A673 (cell line): ENCODE measurements at places on chromosomes 16 and 17. TPM values are rescaled to one million over a fixed set of nuclear protein-coding genes. Genes with fewer than 3 reads are reported as not detected.

HAP1 gene
- 1.4 and 1.5 TPM in 2 replicates for total RNA-seq

HSD11B2 gene
- 1.6 and 2.3 TPM in 2 replicates for total RNA-seq

CCL16 gene
- total RNA-seq: not detected in 2 replicates

KRTAP1-1 gene
- not detected in 2 replicates for total RNA-seq

PPP1R1B gene
- 8.2 and 11.7 TPM in 2 replicates for total RNA-seq

FBXL16 gene
- 1.1 and 2.7 TPM in 2 replicates for total RNA-seq

CCL1 gene
- not detected in 2 replicates for total RNA-seq

TBL3 gene
- 58.4 and 64.1 TPM in 2 replicates for total RNA-seq

PRR29 gene
- total RNA-seq: 0.37 TPM in 1 of 2 replicates, not detected in the other

GPR139 gene
- total RNA-seq: not detected in 2 replicates

CHRNE gene
- total RNA-seq: 0.21 and 0.79 TPM in 2 replicates

CEMP1 gene
- total RNA-seq: not detected in 2 replicates

TMEM92 gene
- total RNA-seq: 0.19 TPM in 1 of 2 replicates, not detected in the other

KCNJ18 gene
- total RNA-seq: not detected in 2 replicates

FOXL1 gene
- total RNA-seq: 0.13 and 0.20 TPM in 2 replicates

GP1BA gene
- total RNA-seq: not detected in 2 replicates

OR1A2 gene
- total RNA-seq: not detected in 2 replicates

KRT16 gene
- not detected in 2 replicates for total RNA-seq

MYO15B gene
- total RNA-seq: 9.3 and 14.7 TPM in 2 replicates

TBC1D3E gene
- total RNA-seq: not detected in 2 replicates

TSPOAP1 gene
- 0.21 and 0.24 TPM in 2 replicates for total RNA-seq

SMPD3 gene
- 0.17 and 0.70 TPM in 2 replicates for total RNA-seq

SLC35G6 gene
- total RNA-seq: not detected in 2 replicates

CTRB2 gene
- not detected in 2 replicates for total RNA-seq

KRTAP3-2 gene
- total RNA-seq: not detected in 2 replicates

HBA1 gene
- 5.9 and 9.5 TPM in 2 replicates for total RNA-seq

NPIPB9 gene
- total RNA-seq: 0.92 and 2.1 TPM in 2 replicates

IL17C gene
- 0.28 TPM in 1 of 2 replicates, not detected in the other for total RNA-seq

KDM6B gene
- 46.8 and 51.1 TPM in 2 replicates for total RNA-seq

BHLHA9 gene
- not detected in 2 replicates for total RNA-seq

MEIOB gene
- 0.48 and 0.62 TPM in 2 replicates for total RNA-seq

RAB40C gene
- 19.9 and 20.6 TPM in 2 replicates for total RNA-seq

CCL4L2 gene
- not detected in 2 replicates for total RNA-seq

USP6 gene
- total RNA-seq: 0.07 and 0.24 TPM in 2 replicates

SKAP1 gene
- total RNA-seq: not detected in 2 replicates

EFNB3 gene
- 10.0 and 15.8 TPM in 2 replicates for total RNA-seq

LLGL2 gene
- 10.8 and 14.4 TPM in 2 replicates for total RNA-seq

PRDM7 gene
- total RNA-seq: not detected in 2 replicates
